ENCODE measurements at places on chromosomes 6 and 20.
A peak's percentile ranks its signal among the peaks of the same experiment; 100 is the strongest.

DNA sequence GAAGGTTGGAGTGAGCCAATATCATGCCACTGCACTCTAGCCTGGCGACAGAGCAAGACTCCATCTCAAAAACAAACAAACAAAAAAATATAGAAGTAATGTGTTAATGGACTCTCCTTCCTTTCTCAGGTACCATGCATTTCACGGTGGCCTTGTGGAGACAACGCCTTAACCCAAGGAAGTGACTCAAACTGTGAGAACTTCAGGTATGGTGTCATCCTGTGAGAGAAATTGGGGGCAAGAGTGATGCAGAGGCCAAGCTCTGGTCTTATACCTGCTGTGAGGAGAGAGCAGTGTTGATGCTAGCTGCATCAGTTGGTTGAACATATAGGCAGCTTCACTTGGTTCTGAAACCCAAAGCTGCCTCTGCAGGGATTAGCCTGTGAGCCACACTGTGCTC, 6.2 kb downstream of the ITCH start:
- DNase-seq: no peak

DNA sequence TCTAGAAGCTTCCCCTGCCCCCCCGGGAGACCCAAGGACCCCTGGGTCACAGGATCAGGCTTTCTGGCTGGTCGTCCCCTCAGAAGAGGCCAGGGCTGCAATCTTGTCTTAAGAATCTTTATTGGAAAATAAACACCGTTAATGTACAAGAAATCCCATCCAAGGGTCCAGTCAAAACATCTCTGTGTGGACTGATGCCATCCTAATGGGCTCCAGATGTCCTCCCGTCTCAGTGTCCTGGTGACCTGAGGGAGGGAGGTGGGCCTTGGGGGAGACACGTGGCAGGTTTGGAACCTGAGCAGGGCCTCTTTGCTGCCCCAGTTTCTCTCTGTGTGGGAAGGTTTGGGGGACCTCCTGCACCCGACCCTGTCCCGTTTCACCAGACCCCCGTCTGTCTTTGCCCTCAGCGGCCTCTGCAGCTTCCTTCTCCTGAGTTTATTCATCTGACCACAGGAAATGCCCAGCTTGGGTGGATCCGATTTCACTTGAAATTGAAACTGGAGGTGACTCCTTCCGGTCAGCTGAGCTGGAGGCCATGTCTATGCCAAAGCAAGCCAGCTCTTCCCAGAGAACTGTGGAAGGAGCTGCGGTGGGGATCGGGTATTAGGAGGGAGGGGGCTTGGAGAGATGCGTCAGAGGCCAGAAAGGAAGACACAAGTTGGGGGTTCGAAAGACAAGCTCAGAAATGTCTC, 75.1 kb downstream of the SLC2A10 start:
- DNase-seq: no peak

DNA sequence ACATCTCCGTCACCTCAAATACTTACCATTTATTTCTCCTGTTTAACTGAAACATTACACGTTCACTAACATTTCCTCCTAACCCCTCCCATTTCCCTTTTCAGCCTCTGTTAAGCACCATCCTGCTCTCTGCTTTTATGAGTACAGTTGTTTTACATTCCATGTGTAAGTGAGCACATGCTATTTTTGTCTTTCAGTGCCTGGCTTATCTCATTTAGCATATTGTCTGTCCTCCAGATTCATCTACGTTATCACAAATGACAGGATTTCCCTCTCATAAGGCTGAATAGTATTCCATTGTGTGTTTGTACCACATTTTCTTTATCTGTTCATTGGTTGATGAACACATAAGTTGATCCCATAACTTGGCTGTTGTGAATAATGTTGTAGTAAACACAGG, 22.7 kb downstream of the TAF11 start:
- DNase-seq: peak; percentile 0

GRCh38 chr6:13762611-13763441, 51.2 kb upstream of the RANBP9 start:
- DNase-seq: no peak
